Epithelial cell of prostate (primary cell): ENCODE measurements at places on chromosomes 16 and 17.

DNA sequence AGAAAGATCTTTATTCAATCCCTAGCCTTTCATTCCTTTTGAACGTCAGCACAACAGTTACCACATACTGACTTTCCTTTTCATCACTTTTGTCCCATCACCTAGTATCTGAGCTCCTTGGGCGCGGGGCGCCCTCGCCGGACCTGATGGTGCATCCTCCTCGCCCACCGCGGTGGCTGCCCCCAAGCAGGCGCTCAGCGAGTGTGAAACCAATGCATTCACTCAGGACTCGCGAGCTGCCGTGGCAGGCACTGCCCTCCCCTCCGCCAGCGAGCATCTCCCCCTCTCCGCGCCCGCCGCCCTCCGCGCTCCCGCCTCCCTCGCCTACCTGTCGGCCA, 756 bp downstream of the KLHL11 start:
- DNase-seq = no peak

DNA sequence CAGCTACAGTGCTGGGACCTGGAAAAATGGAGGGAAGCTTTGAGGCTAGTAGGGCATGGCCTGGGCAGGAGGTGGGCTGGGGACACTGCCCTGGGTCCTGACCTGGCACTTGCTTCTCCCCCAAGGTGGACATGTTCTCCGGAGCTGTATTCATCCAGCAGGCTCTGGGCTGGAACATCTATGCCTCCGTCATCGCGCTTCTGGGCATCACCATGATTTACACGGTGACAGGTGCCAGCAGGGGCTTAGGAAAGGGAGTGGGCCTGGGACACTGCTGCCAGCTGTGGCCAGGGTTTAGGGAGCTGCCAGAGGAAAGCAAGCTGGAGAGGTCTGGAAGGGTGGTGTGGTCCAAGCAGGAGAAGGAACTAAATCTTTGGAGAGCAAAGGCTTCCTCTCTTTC, 3.1 kb downstream of the SLC5A2 start:
- DNase-seq = no peak

GRCh38 chr17:50272711-50273653, 1.3 kb upstream of the TMEM92 start:
- DNase-seq = no peak

DNA sequence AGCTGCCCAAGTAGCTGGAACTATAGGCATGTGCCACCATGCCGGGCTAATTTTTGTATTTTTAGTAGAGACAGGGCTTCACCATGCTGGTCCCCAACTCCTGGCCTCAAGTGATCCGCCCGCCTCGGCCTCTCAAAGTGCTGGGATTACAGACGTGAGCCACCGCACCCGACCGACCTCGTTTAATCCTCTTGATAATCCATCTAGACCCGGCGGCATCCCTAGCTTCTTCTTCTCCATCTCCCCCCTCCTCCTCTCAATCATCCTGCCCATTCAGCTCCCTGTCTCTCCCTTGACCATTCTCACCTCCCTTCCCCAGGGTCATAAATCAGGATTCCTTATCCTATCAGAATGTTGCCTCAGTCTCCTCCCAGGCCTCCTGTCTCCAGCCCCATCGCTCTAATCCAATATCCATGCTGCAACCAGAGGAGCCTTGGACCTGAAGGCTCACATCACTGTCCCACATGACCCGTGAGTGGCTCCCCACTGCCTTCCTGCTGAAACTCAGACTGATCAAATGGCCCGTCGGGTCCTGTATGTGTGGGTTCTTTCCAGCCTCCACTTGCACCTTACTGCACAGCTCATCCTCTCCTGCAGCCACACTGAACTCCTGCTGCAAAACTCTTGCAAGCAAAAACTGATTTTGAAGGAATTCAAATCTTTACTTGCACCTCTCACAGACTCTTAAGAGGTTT, 74.1 kb upstream of the CDH5 start:
- DNase-seq = no peak

DNA sequence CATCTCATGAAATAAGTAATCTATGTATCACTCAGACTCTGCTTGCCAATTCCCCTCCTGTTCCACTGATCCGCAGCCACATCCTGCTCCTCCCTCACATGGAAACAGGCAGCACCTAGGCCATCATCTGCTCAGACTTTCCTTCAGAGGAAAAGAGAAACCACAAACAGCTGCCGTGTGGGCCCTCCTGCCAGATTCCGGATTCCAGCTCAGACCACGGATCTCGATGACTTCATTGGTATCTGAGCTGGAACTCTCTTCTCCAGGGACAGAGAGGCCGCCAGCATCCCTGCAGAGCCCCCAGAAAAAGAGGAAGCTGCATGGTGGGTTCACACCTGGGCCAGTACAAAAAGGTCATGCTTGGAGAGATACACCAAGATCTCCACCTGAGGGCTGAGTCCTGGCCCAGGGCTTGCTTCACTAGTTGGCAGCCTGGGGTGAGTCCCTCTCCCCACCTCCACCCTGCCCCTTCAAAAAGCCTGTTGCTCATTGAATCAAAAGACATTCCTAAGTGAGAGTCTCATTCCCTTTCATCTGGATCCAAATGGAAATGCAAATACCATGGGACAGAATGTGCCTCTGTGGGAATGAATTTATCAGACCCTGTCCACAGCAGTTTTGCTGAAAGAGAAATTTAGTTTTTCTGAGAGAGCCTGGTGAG, 47.2 kb downstream of the HOXB1 start:
- peak; percentile 85 for DNase-seq

- DNase-seq = no peak
Observed at GRCh38 chr17:46869975-46870803, 18.8 kb downstream of the WNT9B start.
